ENCODE measurements at places on chromosomes 2 and 18.

GRCh38 chr2:201471732-201472393 lies 20.3 kb downstream of the STRADB start:
- DNase-seq = no peak

DNA sequence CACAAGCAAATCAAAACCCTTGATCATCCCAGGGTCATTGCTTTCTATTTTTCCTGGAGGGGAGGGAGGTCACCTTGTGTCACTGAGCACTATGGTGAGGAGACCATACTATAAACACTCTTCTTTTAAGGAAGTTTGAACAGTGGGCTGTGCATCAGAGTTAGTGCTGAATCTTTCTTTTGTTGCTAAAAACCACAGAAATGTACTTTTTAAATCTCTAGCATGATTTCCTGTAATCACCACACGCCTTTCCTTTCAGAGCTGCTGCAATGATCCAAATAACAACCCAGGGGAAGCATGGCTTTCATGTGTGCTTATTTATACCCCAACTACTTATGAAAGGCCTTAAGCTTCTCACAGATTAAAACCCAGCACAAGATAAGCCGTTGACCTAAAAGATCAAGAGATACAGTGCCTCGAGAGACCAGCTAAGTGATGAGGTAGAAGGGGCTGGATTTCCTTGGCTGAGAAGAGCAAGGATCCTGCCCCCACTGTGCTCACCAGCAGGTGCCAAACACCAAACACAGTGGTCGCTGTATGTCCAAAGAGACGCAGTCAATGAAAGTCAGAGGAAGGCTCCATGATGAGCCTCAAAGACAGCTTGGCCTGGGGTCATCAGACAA lies 34.7 kb downstream of the TRABD2A start:
- DNase-seq = no peak

GRCh38 chr2:221334481-221335218 lies 237.5 kb downstream of the EPHA4 start:
- no peak for DNase-seq

DNA sequence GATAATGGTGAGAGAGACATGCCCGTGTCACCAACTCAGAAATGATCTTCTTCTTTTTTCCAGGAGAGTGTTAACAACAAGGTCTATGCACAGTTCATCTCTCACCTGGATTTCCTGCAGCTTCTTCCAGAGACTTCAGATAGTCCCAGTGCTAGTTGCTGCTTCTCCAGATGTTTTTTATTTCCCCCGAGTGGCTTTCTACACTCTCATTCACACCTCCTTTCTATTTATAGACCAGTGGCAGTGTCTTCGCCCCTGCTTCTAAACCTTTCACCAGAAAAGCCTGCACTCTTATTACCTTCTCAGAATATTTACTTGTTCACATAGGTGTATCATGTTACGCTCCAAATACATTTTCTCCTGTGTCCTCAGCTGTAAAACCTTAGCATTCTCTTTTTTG lies 558.8 kb upstream of the CHAC2 start:
- DNase-seq = no peak

DNA sequence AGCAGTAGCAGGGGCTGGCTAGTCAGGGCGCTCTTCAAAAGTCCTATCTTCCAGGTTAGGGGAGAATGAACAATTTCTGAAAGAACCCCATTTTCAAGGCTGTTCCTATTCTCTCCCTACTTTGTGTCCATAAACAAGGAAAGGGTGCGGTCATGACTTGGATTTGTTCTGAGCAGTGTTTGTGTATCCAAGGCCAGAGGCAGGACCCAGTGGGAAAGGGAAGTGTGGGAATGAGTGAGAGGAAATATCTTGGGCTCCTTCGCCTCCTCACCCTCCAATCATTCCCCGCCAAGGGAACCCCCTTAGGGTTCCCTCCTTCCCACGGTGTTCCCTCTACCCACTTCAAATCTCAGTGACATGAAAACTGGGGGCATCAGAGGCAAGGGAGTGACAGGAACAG lies 25.5 kb upstream of the SPTBN1 start:
- DNase-seq = no peak

DNA sequence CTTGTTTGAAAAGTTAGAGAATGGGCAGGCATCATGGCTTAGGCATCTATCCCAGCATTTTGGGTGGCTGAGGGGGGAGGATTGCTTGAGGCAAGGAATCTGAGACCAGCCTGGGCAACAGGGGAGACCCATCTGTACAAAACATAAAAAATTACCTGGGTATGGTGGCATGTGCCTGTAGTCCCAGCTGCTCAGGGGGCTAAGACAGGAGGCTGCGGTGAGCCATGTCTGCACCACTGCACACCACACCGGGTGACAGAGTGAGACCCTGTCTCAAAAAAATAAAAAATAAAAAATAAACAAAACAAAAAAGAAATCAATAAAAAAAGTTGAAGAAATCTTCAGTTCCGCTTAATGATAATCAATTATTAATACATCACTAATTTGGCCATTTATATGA lies 146.5 kb downstream of the CDH7 start:
- no peak for DNase-seq

Data from iPS DF 6.9 (cell line).